Spinal cord (tissue), 10 donors: ENCODE measurements at places on chromosomes 16 and 17. TPM values are rescaled to one million over a fixed set of nuclear protein-coding genes. Genes with fewer than 3 reads are reported as not detected.
A peak's percentile ranks its signal among the peaks of the same experiment; 100 is the strongest.

The MRM3 gene
- total RNA-seq, result 13.3 TPM

The TMC5 gene
- 0.20 TPM for total RNA-seq

The PNMT gene
- 6.1 TPM for total RNA-seq

The TRIM72 gene
- 0.50 TPM for total RNA-seq

The MT1M gene
- total RNA-seq, result 4.3 TPM

- no peak for DNase-seq
- H3K4me3 ChIP-seq, result no peak overlapping the region
- no peak overlapping the region for H3K27ac ChIP-seq
- H3K4me1 ChIP-seq, result peaks cover 26% of the 10 kb centered on the region
- H3K36me3 ChIP-seq, result peaks cover 18% of the 10 kb centered on the region
These were observed 74.5 kb downstream of the ABCC6 start for GRCh38 chr16:16148755-16149154.

DNA sequence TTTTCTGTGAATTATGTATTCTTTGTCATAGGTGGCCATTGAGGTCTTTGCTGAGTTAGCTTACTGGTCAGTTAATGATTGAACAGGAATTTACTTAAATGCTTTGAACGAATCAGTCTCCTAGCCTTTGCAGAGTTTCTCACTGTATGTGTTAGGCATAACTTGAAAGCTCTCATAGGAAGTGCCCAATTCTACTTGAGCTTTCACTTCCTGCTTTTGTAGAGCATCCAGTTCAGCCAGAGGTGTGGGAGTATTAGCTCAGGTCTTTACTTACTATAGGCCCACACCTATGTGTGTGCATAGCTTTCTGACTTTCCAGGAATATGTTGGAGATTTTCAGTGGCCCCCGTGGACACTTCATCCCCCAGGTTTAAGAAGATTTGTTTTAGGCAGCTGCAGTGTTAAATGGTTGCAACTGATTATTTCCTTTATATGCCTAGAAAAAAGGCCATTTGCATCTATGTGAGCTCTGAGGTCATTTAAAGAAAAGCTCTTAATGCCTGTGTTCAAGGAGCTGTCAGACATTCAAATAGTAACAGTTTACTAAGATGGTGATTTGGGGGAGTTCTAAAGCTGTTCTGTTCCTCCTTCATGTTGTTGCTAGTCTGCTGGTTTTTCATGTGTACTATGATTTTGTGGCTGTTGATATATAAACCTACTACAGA, 62.3 kb downstream of the PHKB start:
- H3K4me1 ChIP-seq, result no peaks in the 10 kb centered on the region
- H3K27me3 ChIP-seq, result no peaks in the 10 kb centered on the region
- H3K4me3 ChIP-seq, result no peak overlapping the region
- no peaks in the 10 kb centered on the region for H3K36me3 ChIP-seq

DNA sequence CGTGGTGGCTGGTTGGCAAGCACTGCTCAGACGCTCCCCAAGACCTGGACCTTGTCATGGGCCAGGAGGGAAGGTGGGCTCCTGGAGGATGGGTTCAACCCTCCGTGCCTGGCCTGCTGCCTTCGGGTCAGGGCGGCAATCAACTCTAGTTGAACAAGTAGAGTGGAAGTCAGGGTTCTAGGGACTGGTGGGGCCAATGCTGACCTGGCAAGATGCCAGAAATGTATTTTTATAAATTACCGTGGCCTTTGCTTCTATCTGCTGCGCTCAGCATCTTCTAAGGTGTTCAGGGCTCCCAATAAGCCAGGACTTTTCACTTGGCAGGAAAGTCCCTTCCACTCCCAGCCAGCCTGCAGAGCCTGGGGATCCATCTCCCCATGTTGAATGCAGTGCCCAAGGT, 207.1 kb upstream of the N4BP1 start:
- H3K27me3 ChIP-seq, result peaks cover 2% of the 10 kb centered on the region
- no peaks in the 10 kb centered on the region for H3K36me3 ChIP-seq
- H3K27ac ChIP-seq, result no peak overlapping the region

DNA sequence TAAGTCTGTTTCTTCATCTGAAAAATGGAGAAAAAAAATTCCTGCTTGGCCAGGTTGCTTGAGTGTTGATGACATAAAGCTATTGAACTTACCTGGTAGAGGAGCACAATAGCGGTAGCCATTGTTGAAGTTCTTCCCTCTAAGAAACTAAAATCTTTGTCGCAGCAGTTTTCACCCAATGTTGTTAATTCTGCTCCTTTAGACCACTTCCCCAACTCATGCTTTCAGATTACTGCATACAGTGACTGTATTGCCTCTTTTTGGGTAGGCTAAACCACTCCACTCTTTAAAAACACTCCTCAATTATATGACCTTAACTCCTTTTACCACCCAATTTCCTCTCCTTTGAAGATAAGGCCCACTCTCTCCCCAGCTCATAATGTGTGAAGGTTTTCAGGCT, 35.7 kb upstream of the CCL2 start:
- H3K36me3 ChIP-seq, result no peaks in the 10 kb centered on the region
- H3K4me3 ChIP-seq, result no peak overlapping the region
- no peaks in the 10 kb centered on the region for H3K4me1 ChIP-seq
- H3K27ac ChIP-seq, result no peak overlapping the region
- no peak for DNase-seq

DNA sequence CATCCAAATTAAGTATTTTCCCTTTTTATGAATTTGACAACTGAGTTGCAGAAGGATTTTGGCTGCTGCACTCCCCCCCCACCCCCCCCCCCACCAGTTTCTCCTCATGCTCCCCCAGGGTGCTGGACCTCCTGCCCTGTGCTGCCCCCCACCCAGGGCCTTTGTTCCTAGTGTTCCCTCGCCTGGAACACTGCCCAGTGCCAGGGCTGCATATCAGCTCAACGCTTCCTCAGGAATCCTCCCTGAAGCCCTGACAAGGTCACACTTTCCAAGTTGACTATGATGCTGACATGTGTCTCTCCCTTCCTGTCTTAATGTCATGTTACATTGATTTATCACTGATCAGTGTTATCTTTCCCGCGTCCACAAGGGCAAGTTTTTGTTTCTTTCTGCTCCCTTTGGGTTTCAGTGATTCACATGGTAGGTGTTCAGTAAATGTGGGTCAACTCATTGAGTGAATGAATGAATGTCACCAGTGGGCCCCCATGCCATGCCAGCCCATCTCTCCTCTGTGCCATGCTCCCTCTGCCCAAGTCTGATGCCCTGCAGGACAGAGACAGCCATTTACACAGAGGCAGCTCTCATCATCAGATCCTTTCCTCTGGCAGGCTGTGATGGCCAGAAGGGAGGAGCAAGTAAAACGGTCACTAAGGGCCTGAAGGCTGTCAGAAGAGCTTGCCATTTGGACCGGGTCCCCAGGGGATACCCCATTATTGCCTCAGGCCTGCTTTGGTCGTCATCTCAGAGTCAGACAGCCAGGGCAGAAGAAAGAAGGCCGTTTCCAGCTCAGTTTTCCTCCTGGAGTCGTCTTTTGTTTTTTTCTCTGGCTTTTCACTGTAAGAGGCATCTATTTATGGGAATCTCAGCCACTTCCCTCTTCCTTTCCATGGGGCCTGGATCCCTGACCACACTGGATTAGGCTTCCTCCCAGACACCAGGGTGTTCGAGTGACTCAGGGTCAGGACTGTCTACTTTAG, 386.2 kb downstream of the SNX29 start:
- no peak for DNase-seq
- H3K4me1 ChIP-seq, result peaks cover 20% of the 10 kb centered on the region
- no peaks in the 10 kb centered on the region for H3K36me3 ChIP-seq
- H3K4me3 ChIP-seq, result no peak overlapping the region
- H3K27ac ChIP-seq, result no peak overlapping the region

DNA sequence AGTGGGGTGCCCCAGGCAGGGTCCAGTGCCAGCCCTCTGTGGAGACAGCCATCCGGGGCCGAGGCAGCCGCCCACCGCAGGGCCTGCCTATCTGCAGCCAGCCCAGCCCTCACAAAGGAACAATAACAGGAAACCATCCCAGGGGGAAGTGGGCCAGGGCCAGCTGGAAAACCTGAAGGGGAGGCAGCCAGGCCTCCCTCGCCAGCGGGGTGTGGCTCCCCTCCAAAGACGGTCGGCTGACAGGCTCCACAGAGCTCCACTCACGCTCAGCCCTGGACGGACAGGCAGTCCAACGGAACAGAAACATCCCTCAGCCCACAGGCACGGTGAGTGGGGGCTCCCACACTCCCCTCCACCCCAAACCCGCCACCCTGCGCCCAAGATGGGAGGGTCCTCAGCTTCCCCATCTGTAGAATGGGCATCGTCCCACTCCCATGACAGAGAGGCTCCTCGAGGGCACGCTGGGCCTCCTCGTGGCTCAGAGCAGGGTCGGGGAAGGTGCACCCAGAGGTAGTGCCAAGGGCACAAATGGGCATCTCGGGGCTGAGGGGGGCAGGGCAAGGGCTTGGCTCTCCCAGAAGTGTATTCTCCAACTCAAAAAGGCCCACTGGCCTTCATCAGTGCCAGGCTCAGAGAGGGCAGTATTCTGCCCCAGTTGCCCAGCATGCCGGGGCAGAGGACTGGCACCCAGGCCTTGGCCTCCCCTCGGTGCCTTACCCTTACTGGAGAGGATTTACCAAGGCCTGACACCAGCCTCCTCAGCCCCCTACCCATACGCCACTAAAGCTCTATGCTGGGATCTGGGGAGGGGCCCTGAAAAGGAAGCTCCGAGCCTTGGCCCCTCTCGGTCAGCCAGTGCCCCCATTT, at the start of gene CDH5:
Gene CDH5, plus strand, starts transcription at position 259 of the 867 bp plus-strand sequence. CDS start 12,647 bp downstream, outside the sequence.
- peak within 1 kb of the TSS; percentile 86 for H3K27ac ChIP-seq
- peaks cover 49% of the 10 kb centered on the region for H3K4me1 ChIP-seq
- H3K4me3 ChIP-seq, result peak within 1 kb of the TSS; percentile 33
- no peaks in the 10 kb centered on the region for H3K36me3 ChIP-seq

- no peaks in the 10 kb centered on the region for H3K27me3 ChIP-seq
- no peak overlapping the region for H3K4me3 ChIP-seq
- H3K36me3 ChIP-seq, result no peaks in the 10 kb centered on the region
- H3K27ac ChIP-seq, result no peak overlapping the region
- DNase-seq, result no peak
- no peaks in the 10 kb centered on the region for H3K4me1 ChIP-seq
These were observed 54.3 kb upstream of the CNTNAP4 start for GRCh38 chr16:76222853-76223252.

DNA sequence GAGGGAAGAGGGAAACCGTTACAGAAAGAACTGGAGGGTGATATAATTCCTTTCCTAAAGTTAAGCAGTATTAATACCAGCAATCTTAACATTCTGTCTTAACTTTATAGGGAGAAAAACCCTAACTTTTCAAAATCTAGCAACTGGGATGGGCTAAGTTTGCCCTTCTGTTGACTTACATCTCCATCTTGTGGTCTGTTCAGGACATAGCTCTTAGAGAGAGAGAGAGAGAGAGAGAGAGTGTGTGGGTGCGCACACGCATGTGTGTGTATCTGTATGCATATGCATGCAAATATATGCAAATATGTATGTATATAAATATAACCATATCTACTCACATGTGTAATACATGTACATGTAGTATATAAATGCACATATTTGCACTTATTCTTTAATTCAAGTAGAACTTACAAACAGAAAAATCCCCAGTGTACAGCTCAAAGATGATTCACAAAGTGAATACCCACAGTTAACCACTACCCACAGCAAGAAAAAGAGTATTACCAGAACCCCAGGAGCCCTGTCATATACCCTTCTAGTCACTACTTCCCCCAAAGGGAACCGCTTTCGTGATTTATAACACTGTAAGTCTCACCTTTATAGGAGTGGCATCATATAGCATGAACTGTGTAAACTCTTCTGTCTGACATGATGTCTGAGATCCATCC, 46.5 kb downstream of the STX8 start:
- H3K4me1 ChIP-seq, result no peaks in the 10 kb centered on the region
- H3K27ac ChIP-seq, result no peak overlapping the region
- peak; percentile 32 for DNase-seq
- no peaks in the 10 kb centered on the region for H3K36me3 ChIP-seq

DNA sequence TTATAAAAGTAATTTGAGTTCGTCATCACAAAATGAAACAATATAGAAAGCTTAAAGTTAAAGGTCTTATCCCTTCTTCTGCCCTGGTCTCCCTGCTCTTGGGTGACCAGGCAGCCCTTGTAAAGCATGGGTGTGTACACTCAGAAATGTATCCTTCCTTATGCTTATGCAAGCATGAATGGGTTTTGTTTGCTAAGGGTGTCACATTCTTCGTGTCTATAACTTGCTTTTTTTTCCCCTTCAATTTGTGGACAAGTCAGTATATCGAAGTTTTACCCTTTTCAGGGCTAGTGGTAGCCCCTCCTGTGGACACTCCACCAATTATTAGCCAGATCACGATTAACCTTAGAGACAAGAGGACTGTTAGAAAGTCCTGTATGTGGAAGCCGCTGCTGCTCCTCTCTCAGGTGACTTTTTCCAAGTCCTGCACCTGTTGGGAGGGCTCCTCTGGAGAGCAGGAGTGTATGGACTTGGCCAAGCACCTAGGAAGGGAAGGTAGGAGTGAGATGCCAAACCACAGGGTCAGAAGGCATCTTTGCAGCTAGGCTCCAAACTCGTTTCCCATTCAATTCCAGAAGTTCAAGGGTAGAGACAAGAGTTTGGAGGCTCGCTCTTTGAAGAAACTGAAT, 50.9 kb downstream of the LDHD start:
- no peak for DNase-seq
- H3K36me3 ChIP-seq, result no peaks in the 10 kb centered on the region
- peaks cover 20% of the 10 kb centered on the region for H3K4me1 ChIP-seq
- H3K4me3 ChIP-seq, result no peak overlapping the region
- no peak overlapping the region for H3K27ac ChIP-seq

GRCh38 chr17:79572136-79572925, 38.5 kb downstream of the RBFOX3 start:
- H3K27ac ChIP-seq, result no peak overlapping the region
- no peaks in the 10 kb centered on the region for H3K36me3 ChIP-seq
- H3K4me1 ChIP-seq, result peaks cover 28% of the 10 kb centered on the region
- H3K4me3 ChIP-seq, result no peak overlapping the region
- no peaks in the 10 kb centered on the region for H3K27me3 ChIP-seq
- DNase-seq, result no peak

DNA sequence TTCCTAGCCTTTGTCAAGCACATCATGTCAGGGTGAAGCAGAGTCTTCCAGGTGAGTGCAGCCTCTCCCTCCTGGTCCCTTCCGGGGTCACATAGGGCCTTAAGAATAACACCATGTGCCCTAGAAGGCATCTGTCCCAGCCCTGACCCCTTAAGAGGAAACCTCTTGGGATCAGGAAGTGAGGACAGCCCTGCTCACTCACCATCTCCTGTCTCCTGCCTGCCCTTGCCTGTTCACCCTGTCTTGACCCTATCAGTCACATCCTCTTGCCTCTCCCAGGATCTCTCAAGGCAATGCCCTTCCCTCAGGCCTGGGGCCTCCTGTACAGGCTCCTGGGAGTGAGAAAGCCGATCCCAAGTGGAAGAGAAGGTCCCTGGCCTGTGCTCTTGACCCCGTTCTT, 13.9 kb downstream of the MYL4 start:
- H3K36me3 ChIP-seq, result no peaks in the 10 kb centered on the region
- H3K27ac ChIP-seq, result no peak overlapping the region
- H3K4me3 ChIP-seq, result no peak overlapping the region
- peaks cover 8% of the 10 kb centered on the region for H3K4me1 ChIP-seq
